Activated naive CD8-positive, alpha-beta T cell treated with anti-CD3 and anti-CD28 coated beads, Interleukin-2, amount 50 U/mL, for 24 hours (primary cell): ENCODE measurements at places on chromosomes 6 and 20.

DNA sequence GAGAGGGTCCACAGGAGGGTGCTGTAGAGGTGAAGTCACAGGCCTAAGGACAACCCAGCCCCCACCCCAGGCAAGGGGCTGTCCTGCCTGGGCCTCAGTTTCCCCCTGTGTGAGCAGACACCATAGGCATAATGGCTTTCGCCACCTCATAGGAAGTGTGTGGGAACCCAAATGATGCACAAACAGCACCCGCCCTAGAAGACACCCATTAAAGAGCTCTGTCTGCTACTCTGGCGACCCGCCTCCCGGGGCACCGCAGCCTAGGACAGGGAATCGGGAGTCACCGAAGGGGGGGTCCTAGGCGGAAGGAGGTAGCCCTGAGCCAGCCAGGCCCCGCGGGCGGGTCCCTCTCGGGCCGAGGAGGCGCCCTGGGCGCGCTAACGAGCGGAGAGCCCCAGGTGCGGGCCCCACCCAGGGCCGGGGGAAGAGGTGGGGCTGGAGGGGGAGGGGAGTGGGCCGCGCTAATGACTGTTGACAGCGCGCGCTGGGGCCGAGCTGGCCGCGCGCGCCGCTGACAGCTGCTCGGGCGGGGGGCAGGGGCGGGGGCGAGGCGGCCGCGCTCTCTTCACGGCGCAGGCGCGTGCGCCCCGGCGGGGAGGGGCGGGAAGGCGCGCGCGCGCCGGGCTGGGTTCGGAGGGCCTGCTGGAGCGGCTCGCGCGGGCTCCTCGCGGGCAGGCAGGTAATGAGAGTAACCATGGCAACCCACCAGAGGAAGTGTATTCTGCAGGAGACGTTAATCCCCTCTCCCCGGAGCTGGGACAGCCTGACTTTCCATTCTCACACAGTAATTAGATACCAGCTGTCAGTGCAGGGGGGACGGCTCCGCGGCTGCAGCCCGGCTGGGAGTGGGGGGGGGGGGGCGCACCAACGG lies 48.9 kb downstream of the NOL4L start:
- peak; percentile 78 for DNase-seq

- no peak for DNase-seq
Observed at GRCh38 chr6:13415283-13415682, 72.1 kb downstream of the GFOD1 start.

GRCh38 chr6:17600527-17601385 lies 654 bp downstream of the FAM8A1 start:
- DNase-seq: peak; percentile 53

- DNase-seq: no peak
Observed at GRCh38 chr6:137777687-137778075, 89.4 kb upstream of the TNFAIP3 start.
